ENCODE measurements at places on chromosomes 4 and X.

- no peak for DNase-seq
These were observed 516.3 kb downstream of the ZIC3 start for GRCh38 chrX:138082251-138082650.

- no peak for DNase-seq
These were observed 14.4 kb downstream of the CCDC110 start for GRCh38 chr4:185457136-185457535.

DNA sequence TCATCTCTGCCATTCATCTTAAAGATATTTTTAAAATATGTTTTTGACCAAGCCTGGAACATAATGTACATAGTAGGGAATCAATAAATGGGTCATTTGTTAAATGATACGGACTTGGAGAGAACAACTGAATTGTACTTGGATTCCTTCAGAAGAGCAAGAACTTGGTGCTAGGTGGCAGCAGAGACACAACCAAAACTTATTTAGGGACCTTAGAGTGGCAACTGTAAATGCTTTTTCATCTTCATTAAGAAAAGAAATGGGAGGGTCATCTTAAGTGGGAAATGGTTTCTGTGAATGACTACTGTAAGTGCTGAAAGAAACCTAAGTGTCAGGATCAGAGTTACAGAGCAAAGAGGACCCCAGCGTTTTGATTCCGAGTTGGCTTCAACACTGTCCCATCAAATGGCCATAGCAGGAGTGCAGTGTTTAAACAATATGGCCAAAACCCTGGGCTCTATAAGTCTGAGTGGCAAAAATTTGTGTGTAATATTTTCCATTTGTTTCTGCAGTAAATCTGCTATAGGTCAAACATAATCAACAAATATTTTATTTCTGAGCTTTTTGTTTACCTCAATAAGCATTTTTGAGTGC lies 213.6 kb downstream of the PALLD start:
- DNase-seq = no peak

- no peak for DNase-seq
These were observed 600 bp upstream of the BEX2 start for GRCh38 chrX:103311399-103311780.

DNA sequence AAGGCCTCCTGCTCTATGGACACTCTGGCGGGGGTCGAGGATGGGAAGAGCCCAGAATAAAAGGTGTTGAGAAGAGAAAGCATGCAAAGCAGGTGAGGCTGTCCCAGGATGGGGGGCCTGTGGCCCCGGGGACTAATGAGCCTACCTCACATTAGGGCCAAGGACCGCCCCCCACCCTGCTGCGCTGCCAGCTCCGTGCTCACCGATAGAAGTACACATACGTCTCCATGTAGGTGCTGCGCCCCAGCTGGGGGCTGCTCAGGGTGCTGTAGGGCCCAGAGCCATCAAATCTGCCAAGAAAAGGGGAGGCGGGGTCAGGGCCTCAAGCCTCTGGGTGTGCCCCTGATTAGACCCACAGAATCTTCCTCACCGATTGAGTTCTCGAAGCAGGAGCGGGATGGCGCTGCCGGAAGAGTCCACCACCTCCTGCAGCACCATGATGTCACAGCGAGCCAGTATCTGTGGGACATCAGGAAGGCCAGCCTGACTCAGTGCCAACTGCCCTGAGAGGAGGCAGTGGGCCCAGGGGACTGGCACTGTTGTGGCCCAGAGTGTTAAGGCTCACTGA lies 4.3 kb downstream of the DNASE1L1 start:
- DNase-seq = no peak

GRCh38 chr4:81571105-81571504 lies 99.4 kb upstream of the RASGEF1B start:
- DNase-seq = no peak

All from stimulated activated CD4-positive, alpha-beta T cell treated with anti-CD3 and anti-CD28 coated beads, TNF-alpha, amount 100 ng/mL, for 1 hour (primary cell).